ENCODE measurements at places on chromosomes 16 and 17. TPM values are rescaled to one million over a fixed set of nuclear protein-coding genes. Genes with fewer than 3 reads are reported as not detected.
A peak's percentile ranks its signal among the peaks of the same experiment; 100 is the strongest.

Gene GALK1
- 18.4 TPM for total RNA-seq

Gene DLX4
- 1.2 TPM for total RNA-seq

Gene EVI2B
- 11.0 TPM for total RNA-seq

Gene TP53TG3C
- total RNA-seq = not detected

Gene KRT31
- total RNA-seq = not detected

Gene HOXB7
- 3.2 TPM for total RNA-seq

Gene EVPL
- 115 TPM for total RNA-seq

Gene MAF
- total RNA-seq = 52.5 TPM

Gene KRT33A
- 1.5 TPM for total RNA-seq

- H3K4me3 ChIP-seq = no peak overlapping the region
- no peak overlapping the region for H3K27ac ChIP-seq
- H3K36me3 ChIP-seq = no peaks in the 10 kb centered on the region
- H3K27me3 ChIP-seq = no peaks in the 10 kb centered on the region
These were observed 16.0 kb downstream of the NPTX1 start for GRCh38 chr17:80460429-80460834.

DNA sequence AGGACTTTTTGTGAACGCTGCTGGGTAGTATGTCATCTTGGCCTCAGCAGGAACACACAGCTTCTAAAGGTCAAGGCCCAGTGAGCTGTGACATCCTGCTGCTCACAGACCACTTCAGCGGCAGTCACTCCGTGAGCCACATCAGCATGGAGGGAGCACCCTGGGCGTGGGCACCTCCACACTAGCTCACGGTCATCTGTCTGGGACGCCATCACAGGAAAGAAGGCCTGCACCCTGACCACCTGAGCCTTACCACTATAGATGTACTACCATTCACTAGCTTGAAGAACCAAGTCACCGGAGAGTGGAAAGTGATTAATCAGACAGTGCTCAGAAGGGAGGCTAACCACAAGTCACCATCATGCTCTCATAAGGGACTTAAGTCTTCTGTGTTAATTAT lies 3.3 kb downstream of the AXIN1 start:
- no peak overlapping the region for H3K4me3 ChIP-seq
- no peak for DNase-seq
- H3K36me3 ChIP-seq = no peaks in the 10 kb centered on the region
- peaks cover 27% of the 10 kb centered on the region for H3K4me1 ChIP-seq
- no peak overlapping the region for H3K27ac ChIP-seq

GRCh38 chr16:17245776-17246175 lies 225.0 kb downstream of the XYLT1 start:
- no peak for DNase-seq
- H3K4me3 ChIP-seq = no peak overlapping the region
- H3K27ac ChIP-seq = no peak overlapping the region
- H3K27me3 ChIP-seq = no peaks in the 10 kb centered on the region

- no peak overlapping the region for H3K27ac ChIP-seq
- H3K4me3 ChIP-seq = no peak overlapping the region
- H3K36me3 ChIP-seq = no peaks in the 10 kb centered on the region
- no peak for DNase-seq
- no peaks in the 10 kb centered on the region for H3K27me3 ChIP-seq
These were observed 121.7 kb downstream of the MYO1D start for GRCh38 chr17:32755045-32755805.

DNA sequence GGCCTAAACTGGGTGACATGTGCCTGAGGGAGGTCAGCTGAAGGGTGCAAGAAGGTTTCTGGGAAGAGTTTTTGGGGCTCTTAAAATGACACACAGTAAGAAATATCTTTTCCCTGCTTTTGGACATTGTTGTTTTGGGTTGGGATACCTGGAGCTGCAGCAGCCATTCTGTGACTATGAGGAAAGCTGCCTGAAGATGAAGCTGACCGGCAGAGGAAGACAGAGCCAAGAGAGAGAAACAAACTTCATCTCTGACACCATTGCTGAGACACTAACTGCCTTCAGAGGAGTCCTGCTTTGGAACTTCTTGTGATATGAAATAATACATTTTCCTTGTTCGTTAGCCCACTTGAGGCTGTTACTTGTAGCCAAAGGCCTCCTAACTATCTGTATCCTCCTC lies 8.8 kb upstream of the WNT3 start:
- H3K27me3 ChIP-seq = no peaks in the 10 kb centered on the region
- no peak for DNase-seq
- H3K27ac ChIP-seq = no peak overlapping the region
- no peaks in the 10 kb centered on the region for H3K4me1 ChIP-seq

DNA sequence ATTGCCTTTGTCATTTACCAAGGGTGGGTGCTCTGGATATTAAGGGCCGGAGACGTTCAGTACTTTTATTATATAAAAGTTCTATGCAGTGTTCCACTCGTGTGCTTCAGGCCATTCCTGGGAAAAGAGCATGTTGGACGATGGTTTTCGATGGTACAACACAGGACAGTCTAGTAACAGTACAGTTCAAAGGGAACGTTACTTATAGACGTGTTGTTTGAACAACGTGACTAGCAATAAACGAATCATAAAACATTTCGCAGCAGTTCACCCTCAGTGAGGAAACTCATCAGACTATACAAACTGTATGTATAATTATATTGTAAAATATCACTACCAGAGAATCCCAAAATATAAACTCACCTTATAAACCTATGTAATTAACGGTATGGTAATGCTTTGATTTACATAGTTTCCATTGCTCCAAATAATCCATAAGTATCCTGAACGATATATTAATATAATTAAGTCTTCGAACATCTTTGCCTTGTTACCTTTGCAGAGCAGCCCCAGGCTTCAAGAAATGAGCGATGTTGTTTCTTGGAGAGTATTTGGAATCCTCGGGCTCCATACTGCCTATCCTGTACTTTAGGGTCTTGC lies 589 bp downstream of the NMT1 start:
- H3K27ac ChIP-seq = peak overlapping the region; percentile 93
- no peaks in the 10 kb centered on the region for H3K36me3 ChIP-seq
- H3K27me3 ChIP-seq = no peaks in the 10 kb centered on the region

GRCh38 chr17:21098934-21099689 lies 27.7 kb upstream of the DHRS7B start:
- H3K36me3 ChIP-seq = no peaks in the 10 kb centered on the region
- H3K27me3 ChIP-seq = no peaks in the 10 kb centered on the region
- no peaks in the 10 kb centered on the region for H3K4me1 ChIP-seq
- no peak overlapping the region for H3K27ac ChIP-seq

DNA sequence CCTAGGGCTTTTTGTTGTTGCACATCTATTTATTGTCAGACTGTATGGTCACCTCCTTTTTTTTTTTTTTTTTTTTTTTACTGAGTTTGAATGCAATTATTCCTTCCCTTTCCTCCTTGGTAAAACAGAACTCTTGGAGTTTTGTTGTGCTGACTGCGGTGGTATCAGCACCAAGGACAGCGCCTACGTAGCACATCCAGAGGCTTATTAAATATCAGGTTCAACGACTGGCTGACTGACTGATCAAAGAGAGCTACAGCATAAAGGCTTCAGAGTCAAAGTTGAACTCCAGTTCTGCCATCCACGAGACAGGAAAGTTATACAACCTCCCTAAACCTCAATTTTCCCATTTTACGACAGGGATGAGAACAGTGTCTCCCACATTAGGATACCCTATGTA lies 86.1 kb upstream of the RBFOX1 start:
- DNase-seq = no peak
- no peaks in the 10 kb centered on the region for H3K27me3 ChIP-seq
- no peak overlapping the region for H3K4me3 ChIP-seq
- H3K36me3 ChIP-seq = no peaks in the 10 kb centered on the region
- H3K4me1 ChIP-seq = no peaks in the 10 kb centered on the region
- H3K27ac ChIP-seq = no peak overlapping the region

- H3K27me3 ChIP-seq = no peaks in the 10 kb centered on the region
- peak overlapping the region; percentile 90 for H3K4me3 ChIP-seq
- H3K36me3 ChIP-seq = no peaks in the 10 kb centered on the region
- H3K4me1 ChIP-seq = peaks cover 35% of the 10 kb centered on the region
- DNase-seq = no peak
- H3K27ac ChIP-seq = peak overlapping the region; percentile 93
These were observed 22.3 kb downstream of the NPTX1 start for GRCh38 chr17:80453998-80454556.

DNA sequence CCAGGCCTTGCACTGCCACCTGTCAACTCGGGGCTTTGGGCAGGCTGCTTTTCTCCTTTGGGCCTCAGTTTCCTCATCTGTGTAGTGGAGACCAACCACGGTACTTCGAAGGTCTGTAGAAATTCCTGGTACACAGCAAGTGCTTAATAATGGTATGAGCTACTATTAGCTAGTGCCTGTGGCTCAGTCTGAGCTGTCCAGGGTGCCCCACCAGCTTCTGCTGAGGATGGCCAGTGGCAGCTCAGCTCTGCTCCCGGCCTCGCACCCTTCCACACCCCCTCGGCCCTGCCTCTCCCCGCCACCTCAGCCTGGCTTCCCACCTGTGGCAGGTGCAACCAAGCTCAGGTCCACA lies 26.2 kb upstream of the PLCG2 start:
- no peaks in the 10 kb centered on the region for H3K4me1 ChIP-seq
- DNase-seq = no peak
- H3K36me3 ChIP-seq = no peaks in the 10 kb centered on the region
- H3K27me3 ChIP-seq = no peaks in the 10 kb centered on the region
- no peak overlapping the region for H3K27ac ChIP-seq
- H3K4me3 ChIP-seq = no peak overlapping the region

DNA sequence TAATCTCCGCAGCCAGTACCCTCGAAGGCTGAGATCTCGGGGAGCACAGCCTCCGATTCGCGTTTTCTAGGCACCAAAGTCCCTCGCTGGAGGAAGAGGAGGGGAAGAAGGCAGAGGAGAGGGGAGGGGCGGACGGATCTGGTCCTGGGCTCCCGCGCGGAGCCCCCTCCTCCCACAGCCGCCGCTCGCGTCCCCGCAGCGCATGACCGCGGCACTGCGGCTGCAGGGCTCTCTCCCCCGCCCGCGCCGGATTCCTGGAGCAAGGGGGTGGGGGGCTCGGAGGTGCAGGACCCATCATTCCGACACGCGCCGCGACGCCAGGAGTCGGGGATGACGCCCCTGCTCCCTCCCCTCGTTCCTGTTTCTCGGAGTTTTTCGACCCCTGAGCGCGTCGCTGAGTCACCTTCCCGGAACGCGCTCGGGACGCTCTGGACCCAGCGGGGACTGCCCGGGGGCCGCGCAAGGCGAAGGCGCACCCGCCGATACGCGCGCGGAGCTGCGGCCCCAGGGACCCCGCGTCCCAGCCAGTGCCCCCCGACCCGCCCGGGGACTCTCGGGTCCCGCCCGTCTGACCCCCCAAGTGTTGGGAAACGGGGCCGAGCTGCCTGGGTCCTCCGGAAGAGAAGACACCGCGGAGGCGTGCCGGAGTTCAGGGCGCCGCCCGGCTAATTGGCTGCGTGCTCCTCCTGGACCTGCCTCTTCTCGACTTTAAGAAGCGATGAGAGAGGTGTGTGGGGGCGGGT lies 1.4 kb upstream of the SPHK1 start:
- H3K4me1 ChIP-seq = peaks cover 47% of the 10 kb centered on the region
- no peaks in the 10 kb centered on the region for H3K36me3 ChIP-seq
- H3K27ac ChIP-seq = peak overlapping the region; percentile 84

GRCh38 chr17:76789235-76789788 lies 51.4 kb downstream of the MFSD11 start:
- H3K27ac ChIP-seq = no peak overlapping the region
- no peak overlapping the region for H3K4me3 ChIP-seq
- DNase-seq = no peak
- H3K27me3 ChIP-seq = no peaks in the 10 kb centered on the region
- H3K4me1 ChIP-seq = peaks cover 22% of the 10 kb centered on the region
- H3K36me3 ChIP-seq = peaks cover 7% of the 10 kb centered on the region

DNA sequence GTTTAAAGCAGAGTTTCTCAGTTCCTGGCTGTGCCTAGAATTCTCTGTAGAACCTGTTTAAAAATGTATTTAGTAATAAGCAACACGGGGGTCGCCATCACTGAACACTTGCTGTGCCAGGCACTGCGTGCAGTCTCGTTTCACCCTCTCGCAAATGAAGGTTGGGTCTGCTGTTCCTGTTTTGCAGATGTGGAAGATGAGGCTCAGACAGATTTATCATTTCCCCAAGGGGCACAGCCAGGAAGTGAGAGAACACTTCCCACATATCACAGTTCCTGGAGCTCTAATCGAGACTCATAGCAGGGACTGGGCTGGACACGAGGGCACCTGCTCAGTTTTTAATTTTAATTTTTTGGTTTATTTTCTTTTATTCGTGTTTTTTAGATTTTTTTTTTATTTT lies 122.7 kb downstream of the ABCC6 start:
- no peak overlapping the region for H3K27ac ChIP-seq
- no peaks in the 10 kb centered on the region for H3K27me3 ChIP-seq
- H3K4me1 ChIP-seq = peaks cover 17% of the 10 kb centered on the region
- DNase-seq = no peak
- no peak overlapping the region for H3K4me3 ChIP-seq

- H3K27me3 ChIP-seq = no peaks in the 10 kb centered on the region
- H3K4me1 ChIP-seq = peaks cover 9% of the 10 kb centered on the region
- DNase-seq = no peak
- H3K36me3 ChIP-seq = no peaks in the 10 kb centered on the region
- no peak overlapping the region for H3K4me3 ChIP-seq
These were observed 15.9 kb downstream of the CACNA1H start for GRCh38 chr16:1168837-1169236.

DNA sequence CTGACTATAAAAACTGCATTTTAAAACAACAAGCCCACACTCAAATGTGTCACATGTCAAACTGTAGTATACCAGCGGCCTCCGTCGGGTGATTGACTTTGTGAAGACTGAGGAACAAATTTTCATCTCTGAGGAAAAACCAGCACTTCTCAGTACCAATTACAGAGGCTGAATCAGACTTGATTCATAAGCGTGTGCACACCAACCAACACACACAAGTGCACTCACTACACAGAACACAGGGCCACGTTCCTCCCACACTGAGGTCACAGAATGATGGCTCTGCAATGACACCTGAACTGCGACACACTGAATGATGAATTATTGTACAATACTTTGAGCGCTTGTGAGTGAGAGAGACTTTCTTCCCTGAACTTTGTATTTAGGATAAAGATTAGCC lies 29.6 kb downstream of the XPO6 start:
- H3K36me3 ChIP-seq = no peaks in the 10 kb centered on the region
- H3K4me1 ChIP-seq = peaks cover 41% of the 10 kb centered on the region
- H3K4me3 ChIP-seq = no peak overlapping the region
- DNase-seq = no peak
- H3K27ac ChIP-seq = no peak overlapping the region
- H3K27me3 ChIP-seq = no peaks in the 10 kb centered on the region

Measured in vagina (tissue), 2 donors.